ENCODE measurements at places on chromosomes 4 and X.

GRCh38 chrX:130196466-130196865 lies 24.7 kb downstream of the RAB33A start:
- H3K36me3 ChIP-seq, result no peaks in the 10 kb centered on the region
- H3K27me3 ChIP-seq, result no peaks in the 10 kb centered on the region
- DNase-seq, result no peak

GRCh38 chrX:10011991-10012390 lies 44.8 kb downstream of the CLDN34 start:
- peaks cover 53% of the 10 kb centered on the region for H3K4me1 ChIP-seq
- H3K27me3 ChIP-seq, result peaks cover 4% of the 10 kb centered on the region
- H3K4me3 ChIP-seq, result peak overlapping the region; percentile 37
- H3K36me3 ChIP-seq, result peaks cover 2% of the 10 kb centered on the region

- H3K27me3 ChIP-seq, result no peaks in the 10 kb centered on the region
- H3K36me3 ChIP-seq, result no peaks in the 10 kb centered on the region
- no peak overlapping the region for H3K4me3 ChIP-seq
These were observed 29.5 kb upstream of the JAKMIP1 start for GRCh38 chr4:6229671-6230501.

- no peak overlapping the region for H3K27ac ChIP-seq
- H3K4me1 ChIP-seq, result no peaks in the 10 kb centered on the region
- peaks cover 3% of the 10 kb centered on the region for H3K27me3 ChIP-seq
- H3K36me3 ChIP-seq, result peaks cover 8% of the 10 kb centered on the region
These were observed 90.2 kb downstream of the FAM53A start for GRCh38 chr4:1593881-1594345.

- DNase-seq, result no peak
- no peak overlapping the region for H3K4me3 ChIP-seq
- H3K4me1 ChIP-seq, result peaks cover 6% of the 10 kb centered on the region
These were observed 262.0 kb downstream of the BCOR start for GRCh38 chrX:39835776-39836175.

DNA sequence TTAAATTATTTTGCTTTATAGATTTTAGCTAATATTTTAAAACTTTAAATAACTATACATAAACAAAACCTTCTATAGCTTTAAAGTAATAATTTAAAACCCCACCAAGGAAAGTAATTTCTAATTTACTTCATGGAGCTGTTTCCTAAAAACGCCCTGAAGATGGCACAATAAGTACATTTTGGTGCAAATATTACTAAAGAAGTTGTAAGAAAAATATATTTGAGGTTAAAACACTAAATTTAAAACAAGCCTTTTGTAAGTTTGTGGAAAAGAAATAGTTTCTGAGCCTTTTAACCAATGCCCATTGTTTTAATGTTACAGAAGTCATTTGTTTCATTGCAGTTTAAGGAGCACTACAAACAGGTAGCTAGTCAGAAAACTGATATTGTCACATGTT lies 137.4 kb upstream of the AGA start:
- H3K27me3 ChIP-seq, result no peaks in the 10 kb centered on the region
- no peak overlapping the region for H3K27ac ChIP-seq
- H3K36me3 ChIP-seq, result no peaks in the 10 kb centered on the region
- no peak overlapping the region for H3K4me3 ChIP-seq

Data from WTC11 (cell line).